ENCODE measurements at places on chromosomes 5 and 9. TPM values are rescaled to one million over a fixed set of nuclear protein-coding genes. Genes with fewer than 3 reads are reported as not detected.

NPDC1 gene
- total RNA-seq: 28.7 TPM

PCDHA1 gene
- total RNA-seq: not detected

CAPSL gene
- 2.3 TPM for total RNA-seq

BHMT2 gene
- total RNA-seq: not detected

PCDHA7 gene
- total RNA-seq: not detected

ADRA1B gene
- not detected for total RNA-seq

NUTM2F gene
- not detected for total RNA-seq

CDH6 gene
- total RNA-seq: not detected

DMRT2 gene
- total RNA-seq: not detected

IFNA2 gene
- not detected for total RNA-seq

GDA gene
- total RNA-seq: not detected

IFNA5 gene
- total RNA-seq: not detected

DNA sequence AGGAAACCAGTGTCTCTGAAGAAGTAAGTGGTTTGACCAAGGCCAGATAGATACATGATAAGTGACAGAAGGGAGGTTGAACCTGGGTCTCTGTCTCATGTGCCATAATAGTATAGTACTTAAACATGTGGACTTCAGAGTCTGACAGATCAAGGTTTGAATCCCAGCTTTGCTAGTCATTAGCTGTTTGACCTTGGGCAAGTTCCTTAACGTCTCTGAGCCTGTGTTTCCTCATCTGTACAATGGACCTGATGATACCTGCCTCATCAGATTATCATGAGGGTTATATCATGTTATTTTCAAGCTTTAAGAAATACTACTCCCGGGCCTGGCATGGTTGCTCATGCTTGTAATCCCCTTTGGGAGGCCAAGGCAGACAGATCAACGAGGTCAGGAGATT lies 24.9 kb downstream of the FUBP3 start:
- no peak for DNase-seq

GRCh38 chr5:59792983-59793585 lies 100.4 kb downstream of the PDE4D start:
- no peak for DNase-seq

- DNase-seq: no peak
These were observed 182.2 kb downstream of the KCTD16 start for GRCh38 chr5:144352732-144353317.

- no peak for DNase-seq
These were observed 7.8 kb upstream of the LMX1B start for GRCh38 chr9:126605792-126606482.

- DNase-seq: no peak
These were observed 6.2 kb downstream of the CCDC125 start for GRCh38 chr5:69326365-69326764.

- DNase-seq: no peak
These were observed 60.5 kb downstream of the ANKH start for GRCh38 chr5:14810928-14811572.

DNA sequence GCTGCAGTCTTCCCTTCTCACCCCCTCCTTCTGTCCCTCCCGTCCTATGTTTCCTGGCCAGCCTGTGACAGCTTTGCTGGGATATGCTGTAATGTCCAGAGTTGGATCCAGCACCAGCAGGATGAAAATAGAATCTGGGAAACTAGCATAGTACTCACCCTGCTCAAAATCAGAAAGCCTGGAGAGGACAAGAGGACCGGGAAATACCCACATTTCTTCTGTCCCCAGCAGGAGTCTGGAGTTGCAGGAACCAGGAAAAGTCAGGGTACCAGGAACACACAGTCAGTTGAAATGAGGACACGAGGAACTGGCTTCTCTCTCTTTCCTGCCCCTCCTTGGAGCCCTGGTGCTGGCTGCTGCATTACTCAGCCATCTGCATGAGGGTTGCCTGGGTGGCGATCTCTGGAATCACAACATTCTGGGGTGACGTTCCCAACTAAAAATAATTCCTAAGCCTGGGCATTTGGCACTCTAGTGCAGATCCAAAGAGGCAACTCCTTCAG lies 59.6 kb upstream of the NFIL3 start:
- DNase-seq: no peak

- DNase-seq: no peak
These were observed 287.6 kb downstream of the KDM4C start for GRCh38 chr9:7045361-7045760.

DNA sequence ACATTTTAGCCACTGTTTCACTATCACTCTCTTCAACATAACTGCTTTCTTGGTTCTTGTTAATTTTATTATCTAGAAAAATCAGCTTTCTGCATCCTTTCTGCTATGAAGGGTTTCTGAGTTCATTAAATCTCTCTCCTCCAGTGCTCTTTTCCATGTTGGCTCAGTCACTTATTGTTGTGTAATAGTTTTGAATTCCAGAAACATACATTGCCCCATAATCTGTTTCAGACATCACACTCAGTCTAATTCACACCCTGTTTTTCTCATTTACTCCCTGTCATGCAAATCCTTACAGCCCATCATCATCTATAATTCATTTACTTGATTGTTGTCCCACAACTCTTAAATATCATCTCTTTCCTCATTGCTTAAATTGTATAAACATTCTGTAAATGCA lies 176.1 kb upstream of the CDH12 start:
- no peak for DNase-seq

DNA sequence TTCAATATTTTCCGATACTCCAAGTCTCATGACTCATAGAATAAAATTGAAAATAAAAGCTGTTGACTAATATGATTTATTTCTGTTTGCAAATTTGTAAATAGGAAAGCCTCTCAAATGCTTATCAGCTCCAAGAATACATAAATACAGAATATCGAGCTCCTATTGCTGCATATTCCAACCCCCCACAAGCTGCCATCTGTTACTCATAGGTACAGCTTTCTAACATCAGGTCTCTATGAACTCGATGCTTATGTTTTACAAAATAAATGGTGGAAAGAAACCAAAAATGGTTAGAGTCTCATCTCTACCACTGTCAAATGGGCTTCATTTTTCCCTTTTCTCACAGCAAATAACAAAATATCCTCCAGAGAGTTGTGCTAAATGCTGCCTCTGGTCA lies 631.6 kb upstream of the CDH18 start:
- no peak for DNase-seq

DNA sequence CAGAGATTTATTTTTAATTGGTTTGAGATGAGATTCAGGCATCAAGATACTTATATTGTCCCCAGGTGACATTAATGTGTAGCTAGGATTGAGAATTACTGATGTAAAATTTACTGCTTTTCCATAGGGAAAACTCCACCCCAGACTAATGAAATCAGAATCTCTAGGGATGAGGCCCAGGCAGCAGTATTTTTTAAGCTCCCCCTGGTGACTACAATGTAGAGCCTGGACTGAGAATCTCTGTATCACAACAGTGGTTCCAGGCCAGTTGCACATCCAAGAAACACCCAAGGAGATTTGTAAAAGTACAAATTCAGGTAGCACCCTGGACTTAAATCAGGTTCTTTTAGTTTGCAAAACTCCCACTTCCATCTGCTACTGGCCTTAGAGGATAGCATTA lies 185.7 kb downstream of the MARCHF11 start:
- no peak for DNase-seq

DNA sequence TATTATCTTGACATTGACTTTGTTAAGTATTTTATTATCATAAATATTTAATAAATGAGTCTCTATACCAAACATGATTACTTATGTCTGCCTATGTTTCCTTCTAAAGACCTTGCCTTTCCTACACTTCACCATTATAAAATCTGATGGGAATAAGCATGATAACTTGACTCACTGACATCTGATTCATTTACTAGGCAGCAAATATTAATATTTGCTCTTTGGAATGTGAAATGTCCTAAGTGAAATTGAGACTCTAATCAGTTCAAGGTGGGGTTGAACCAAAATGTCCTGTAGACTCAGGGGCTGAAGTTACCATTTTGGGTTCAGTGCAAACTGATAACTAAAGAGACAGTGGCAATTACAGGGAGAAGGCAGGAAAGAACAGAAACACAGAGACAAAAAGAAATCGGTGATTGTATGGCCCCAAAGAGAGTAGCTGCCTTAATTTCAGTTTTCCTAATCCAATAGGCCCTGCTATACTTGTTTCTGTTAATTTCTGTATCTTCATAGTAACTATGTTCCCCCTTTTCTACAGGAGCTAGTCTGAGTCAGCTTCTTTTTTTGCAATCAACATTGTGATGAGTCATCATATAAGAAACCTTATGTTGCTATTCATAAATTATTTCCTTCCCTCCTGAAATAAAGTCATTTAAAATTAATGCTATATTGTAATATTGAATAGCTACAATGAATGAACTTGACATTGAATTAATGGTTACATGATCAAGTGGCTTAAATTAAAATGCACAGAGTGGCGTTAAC lies 296.8 kb downstream of the PDE4D start:
- no peak for DNase-seq

- DNase-seq: no peak
These were observed 124.6 kb upstream of the BOD1 start for GRCh38 chr5:173741087-173741486.

GRCh38 chr9:112378328-112379176 lies 1.4 kb upstream of the HSDL2 start:
- DNase-seq: peak; percentile 37

DNA sequence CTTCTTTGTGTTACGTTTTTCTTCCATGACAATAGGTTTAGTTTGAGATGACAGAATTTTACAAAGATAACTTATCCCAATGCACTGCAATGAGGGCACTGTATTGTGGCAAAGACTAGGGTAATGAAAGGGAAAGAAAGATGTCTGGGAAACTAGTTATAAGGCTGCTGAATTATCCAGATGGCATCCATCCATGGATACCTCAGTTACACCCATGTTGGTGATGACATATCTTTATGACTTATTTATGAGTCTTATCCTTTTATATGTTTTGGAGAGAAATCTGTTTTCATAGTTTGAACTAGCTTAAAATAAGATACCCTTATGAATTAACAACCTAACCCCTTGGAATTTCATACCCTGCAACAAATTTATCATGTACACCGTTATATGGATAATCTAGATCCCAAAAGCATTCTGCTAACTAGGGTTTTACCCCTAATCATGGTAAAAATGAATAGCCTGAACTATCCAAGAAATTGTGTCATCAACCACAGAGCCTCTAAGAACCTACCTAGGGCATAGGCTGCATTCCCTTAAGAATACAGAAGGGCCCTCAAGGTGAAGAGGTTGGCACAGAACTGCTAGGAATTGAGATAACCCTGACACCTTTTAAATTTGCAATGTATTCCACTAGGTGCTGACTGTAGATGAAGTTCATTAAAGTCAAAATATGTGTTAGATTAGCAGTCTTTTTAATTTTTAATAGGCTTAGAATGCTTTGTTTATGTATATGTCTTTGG lies 49.5 kb upstream of the RORB start:
- no peak for DNase-seq

- DNase-seq: peak; percentile 47
These were observed 9.9 kb downstream of the SH3RF2 start for GRCh38 chr5:145946112-145946861.

DNA sequence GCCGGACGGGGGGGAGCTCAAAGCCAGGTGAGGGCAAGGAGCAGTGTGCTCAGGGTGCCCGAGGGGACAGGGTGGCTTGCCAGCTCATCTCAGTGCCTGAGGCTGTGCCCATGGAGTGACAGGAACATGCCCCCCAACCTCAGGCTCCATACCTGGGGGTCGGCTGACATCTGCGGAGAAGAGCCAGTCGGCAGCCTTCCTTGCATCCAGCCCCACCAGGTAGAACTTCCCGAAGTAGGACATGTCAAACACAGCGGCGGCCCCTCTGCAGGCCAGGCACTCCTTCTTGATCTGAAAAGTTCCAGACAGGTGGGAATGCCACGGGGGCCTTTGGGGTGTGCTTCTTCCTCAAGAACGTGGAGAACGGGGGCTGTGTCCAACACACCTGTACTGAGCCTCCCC lies 42.1 kb downstream of the SARDH start:
- no peak for DNase-seq

- no peak for DNase-seq
These were observed 33.5 kb downstream of the SEMA4D start for GRCh38 chr9:89464300-89464901.

- peak; percentile 75 for DNase-seq
These were observed 13.7 kb downstream of the GLRX start for GRCh38 chr5:95808686-95809413.

DNA sequence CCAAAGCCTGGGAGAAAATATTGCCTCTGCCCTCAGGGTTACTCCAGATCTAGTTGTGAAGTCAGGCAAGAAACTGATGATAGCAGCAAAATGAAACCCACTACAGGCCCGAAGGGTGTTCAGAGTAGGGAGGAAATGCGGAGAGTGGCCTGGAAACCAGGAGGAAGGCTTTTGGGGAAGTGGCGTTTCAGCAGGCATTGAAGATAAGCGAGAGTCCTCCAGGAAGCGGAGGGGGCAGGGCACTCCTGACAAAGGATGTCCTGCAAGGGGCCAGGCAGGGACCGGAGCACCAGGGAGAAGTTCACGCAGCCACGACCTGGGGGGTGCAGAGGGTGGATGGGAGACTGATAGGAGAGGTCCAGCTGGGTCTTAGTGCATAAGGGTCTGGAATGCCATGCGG lies 7.8 kb upstream of the FOXI1 start:
- no peak for DNase-seq

GRCh38 chr5:143892271-143892670 lies 80.3 kb downstream of the HMHB1 start:
- no peak for DNase-seq

DNA sequence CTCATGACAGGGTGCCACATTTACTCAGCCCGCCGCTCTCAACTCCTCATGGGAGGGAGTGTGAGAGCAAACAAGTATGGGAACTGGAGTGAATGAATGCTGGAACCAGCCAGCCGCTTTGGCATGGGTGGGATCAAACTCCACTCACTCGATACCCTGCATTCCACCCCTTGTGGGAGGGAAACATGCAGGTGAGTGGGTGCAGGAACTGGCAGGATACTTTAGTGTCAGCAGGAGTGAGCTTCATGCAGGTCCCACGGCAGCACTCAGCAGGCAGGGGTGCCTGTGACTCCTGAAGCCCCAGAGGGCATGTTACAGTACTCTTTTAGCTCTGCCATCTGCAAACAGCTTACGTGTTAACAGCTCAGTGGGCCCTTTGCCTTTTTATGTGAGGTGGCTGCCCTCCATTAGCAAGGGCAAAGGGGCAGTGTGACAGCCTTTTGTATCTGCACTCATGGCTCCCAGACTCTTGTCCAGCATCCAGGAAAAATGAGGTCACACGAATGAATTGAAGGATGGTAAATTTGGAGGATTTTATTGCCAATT lies 433.2 kb upstream of the NMUR2 start:
- no peak for DNase-seq

DNA sequence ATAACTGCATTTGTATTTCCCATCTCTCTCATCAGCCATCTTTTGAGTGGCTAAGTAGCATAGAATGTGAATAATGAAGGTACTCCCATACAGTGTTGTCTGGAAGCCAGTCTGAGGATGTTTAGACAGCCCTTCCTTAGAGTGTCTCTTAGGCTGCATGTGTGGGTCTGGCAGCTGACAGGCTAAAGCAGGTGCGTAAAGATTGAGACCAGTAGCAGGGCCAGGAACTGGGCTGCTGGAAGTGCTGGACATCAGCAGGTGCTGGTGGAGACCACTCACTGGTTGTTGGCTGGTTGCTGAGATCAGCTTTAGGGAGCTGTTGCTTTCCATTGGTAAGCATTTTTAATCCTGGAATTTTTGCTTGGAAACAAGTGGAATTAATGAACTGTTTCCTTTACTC lies 197.5 kb downstream of the PCSK5 start:
- no peak for DNase-seq
